ENCODE measurements at places on chromosomes 7 and 10.

- no peak for DNase-seq
Observed at GRCh38 chr7:97203957-97204356, 86.5 kb downstream of the SDHAF3 start.

- DNase-seq = no peak
Observed at GRCh38 chr10:2077231-2077630, 339.9 kb upstream of the ADARB2 start.

DNA sequence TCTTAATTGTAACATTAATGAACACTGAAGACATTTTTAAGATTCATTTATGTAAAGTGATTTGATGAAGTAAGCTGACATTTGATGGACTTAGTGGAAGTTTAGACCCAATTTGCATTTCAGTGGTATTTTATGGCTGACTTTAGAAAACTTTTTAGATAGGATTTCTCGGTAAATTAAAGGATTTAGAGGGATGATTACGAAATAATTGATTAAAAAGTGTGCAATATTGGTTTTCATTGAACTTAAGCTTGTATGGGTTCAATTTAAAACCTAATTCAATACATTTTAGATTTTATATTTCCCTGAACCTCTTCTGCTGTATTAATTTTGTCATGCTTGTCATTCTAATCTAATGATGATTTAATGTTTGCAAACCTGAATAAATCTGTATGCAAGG, 135.1 kb downstream of the SDK1 start:
- no peak for DNase-seq

DNA sequence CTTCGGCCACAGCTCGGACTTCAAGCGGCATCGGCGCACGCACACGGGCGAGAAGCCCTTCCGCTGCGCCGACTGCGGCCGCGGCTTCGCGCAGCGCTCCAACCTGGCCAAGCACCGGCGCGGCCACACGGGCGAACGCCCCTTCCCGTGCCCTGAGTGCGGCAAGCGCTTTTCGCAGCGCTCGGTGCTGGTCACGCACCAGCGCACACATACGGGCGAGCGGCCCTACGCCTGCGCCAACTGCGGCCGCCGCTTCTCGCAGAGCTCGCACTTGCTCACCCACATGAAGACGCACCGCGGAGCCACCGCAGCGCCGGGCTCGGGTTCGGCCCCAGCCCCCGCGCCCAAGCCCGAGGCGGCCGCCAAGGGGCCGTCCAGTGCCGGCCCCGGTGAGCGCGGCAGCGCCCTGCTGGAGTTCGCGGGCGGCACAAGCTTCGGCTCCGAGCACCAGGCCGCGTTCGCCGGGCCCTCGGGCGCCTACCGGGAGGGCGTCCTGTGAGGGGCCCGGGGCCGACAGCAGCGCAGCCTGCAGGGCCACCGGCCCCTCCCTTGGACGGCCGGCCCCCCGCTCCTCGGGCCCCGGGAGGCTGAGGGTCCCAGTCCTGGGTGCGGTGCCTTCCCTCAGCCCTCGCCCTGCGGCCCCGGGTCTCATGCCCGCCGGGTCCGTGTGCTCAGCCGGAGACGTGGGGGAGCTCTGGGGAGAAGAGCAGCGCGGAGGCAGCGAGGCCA, 17.2 kb downstream of the ZNF316 start:
- DNase-seq = no peak

DNA sequence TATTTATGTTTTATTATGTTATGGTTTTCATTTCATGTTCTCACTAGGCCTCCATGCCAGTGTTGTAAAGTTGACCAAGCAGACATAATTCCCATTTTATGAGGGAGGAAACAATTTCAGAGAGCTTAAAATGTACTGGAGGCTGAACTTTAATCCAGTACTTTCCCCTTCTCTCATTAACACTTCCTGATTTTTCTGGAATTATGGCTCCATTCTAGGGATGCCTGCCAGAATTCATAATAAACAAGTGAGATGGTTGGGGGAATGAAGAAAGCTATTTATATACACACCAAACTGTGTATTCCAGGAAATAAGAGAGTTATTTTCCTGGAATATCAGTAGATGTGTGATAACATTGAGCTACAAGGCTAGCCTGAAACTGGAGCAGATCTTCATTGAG, 6.9 kb downstream of the TMEM236 start:
- DNase-seq = no peak

DNA sequence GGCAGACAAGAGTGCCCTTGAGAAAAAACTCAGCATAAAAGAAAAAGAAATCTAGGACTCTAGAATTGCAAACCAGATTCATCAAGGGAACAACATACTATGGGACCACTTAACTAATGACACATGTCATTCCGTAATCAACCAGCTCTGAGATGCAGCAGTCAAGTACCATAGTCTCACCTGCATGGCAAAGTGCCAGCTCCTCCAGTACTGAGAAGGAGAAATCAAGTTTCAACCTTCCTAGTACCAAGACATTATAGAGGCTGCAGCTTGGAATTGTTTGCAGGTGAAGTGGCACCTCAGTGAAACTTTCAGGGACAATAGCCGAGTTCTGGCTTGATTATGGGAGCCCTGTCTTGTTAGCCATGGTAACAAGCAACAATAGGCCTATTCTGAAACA, 11.5 kb downstream of the STEAP1 start:
- DNase-seq = no peak

GRCh38 chr10:99395750-99396445, 34.5 kb downstream of the GOT1 start:
- DNase-seq = no peak

- DNase-seq = no peak
Observed at GRCh38 chr10:120508393-120508792, 51.4 kb downstream of the PLPP4 start.

DNA sequence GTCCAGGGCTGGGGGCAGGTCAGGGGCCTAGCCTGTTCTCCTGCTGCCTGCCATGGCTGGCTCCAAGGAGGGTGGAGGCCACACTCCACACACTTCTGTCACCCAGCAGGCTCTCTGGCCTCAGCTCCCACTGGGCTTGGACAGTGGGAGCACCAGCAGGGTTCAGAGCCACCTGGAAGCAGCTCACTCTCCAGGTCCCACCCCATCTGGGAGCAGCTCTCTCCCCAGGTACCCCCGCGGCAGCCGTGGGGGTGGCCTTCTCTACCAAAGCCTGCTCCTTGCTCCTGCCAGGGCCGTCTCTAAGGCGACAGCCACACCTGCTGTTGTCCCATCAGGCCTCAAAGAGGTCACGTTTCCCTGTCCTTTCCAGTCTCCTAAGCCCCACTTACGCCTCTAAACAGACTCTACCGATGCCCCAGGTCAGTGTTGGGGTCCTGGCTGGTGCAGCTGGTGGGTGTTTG, 142.5 kb upstream of the RET start:
- DNase-seq = no peak

DNA sequence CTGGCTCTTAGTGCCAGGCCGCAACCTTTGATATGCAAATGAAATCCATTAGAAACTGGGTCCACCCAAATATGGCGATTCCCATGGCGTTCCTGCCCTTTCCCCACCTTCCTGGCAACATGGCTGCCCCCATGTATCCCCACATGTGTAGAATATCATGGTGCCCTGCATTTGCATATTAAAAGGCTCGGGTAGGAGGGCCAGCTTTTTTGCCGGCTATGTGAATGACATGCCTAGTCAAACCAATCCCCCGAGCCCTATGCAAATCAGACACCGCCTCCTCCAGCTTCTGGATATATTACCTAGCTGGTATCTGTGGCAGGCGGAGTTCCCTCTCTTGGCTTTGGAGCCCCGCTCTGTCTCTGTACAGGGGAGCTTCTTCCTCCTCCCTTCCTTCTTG, 18.3 kb downstream of the MMS19 start:
- no peak for DNase-seq

- no peak for DNase-seq
Observed at GRCh38 chr10:25261558-25261957, 86.8 kb downstream of the GPR158 start.

DNA sequence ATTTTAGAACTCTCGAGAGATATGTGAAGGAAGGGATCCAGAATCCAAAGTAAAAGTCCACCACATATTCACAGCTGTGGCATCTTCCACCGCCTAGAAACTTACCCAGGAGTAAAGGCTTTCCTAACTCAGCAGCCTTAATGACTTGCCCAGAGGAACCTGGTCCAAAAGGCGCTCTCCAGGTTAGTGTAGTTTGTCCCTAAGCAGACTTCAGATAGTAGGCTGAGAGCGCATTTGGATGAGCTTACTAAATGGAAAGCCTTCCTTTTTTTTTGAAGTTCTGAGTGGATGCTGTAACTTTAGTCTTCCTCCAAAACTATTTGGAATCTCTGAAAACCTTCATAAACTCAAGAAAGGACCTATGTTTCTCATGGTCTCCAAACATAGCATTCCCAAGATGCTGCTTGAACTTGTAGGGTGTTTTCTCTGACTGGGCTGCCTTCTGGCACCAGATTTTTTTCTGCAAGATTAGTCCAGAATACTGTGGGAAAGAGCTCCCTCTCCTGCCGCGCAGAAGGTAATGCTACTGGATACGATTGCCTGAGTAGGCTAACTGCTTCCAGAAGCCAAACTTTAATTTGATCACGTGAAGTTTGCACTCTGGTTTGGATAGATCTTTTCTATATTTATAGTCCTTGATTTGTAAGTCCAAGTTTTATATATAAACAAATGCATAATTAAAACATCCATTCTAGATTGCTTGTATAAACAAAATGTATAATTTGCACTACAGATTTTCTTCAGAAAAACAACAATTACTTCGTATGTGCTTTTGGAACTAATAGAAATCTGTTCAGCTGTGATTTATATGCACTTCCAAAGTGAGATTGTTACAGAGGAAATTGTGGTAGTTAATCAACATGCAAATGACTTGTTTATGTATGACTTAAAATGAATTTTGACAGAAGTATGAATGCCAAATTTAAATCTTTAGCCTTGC, 19.6 kb upstream of the GPR37 start:
- DNase-seq = no peak

- DNase-seq = no peak
Observed at GRCh38 chr7:71555758-71556157, 423.8 kb downstream of the GALNT17 start.

DNA sequence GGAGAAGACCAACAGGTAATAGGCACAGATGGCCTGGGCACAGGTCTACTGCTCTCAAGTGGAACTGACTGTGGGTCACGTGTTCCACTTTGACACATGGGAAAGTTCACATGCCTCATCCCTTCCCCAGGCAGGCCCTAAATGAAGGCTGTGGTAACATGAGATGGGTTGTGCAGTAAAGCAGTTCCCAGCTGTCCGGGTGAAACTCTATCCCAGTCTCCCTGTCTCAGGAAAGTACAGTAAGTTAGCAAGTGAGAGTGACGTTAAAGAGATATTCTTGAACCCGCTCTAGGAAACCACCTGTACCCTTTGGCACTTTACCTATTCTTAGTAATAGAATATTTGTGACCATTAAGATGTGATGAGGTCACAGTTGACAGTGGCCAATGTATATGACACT, 343.7 kb upstream of the AOAH start:
- DNase-seq = no peak

- no peak for DNase-seq
Observed at GRCh38 chr7:149727053-149727898, 46.1 kb downstream of the ZNF467 start.

DNA sequence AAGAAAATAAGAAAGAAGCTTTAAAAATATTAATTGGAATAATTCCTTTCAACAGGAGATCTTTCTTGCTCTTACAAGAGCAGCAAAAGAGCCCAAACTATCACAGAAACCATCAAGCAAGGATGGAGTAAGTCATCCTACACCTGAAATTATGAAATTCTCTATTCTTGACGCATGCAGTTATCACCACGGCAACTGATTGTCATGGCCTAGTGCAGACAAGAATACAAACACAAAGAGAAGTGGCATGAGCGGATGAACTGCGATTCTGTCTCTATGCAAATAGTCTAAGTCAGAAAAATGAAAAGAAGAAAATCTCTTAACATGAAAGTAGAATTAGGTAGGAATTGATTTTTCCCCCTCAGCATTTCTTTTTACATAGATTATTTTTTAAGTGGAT, 54.8 kb upstream of the SLC35B4 start:
- no peak for DNase-seq

DNA sequence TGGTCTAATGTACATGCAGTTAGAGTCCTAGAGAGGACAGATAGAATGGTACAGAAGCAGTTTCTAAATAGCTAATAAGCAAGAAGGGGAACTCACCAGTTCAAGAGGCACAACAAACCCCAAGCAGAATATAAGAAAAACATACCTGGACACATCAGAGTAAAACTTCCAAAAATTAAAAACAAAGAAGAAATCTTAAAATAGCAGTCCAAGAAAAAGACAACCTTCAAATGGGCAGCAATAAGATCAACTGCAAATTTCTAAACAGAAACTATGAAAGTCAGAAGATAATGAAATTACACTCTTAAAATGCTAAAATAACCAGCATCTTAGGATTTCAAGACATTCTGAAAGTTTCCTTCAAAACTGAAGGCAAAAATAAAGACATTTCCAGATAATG, 55.9 kb downstream of the USP6NL start:
- no peak for DNase-seq
